ENCODE measurements at places on chromosomes 13 and 19. TPM values are rescaled to one million over a fixed set of nuclear protein-coding genes. Genes with fewer than 3 reads are reported as not detected.

GRCh38 chr19:48332662-48333466 lies 7.5 kb downstream of the EMP3 start:
- DNase-seq: peak; percentile 87

DNA sequence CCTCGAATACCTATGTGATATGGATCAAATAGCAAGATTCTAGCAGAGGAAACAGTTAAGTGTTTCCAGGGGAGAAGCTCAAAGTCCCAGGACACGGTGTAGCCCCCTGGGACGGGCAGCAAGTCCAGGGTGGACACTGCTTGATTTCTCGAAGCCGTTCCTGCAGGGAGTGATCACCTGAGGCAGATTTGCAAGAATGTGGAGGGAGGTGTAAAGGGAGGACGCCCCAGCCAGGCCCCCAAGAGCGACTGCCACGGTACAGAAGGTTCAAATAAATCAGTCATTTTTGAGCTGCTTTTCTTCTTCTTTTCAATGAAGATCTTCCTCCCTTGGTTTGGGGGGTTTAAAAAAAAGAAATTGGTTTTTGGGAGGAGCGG lies 41.4 kb downstream of the KLF2 start:
- no peak for DNase-seq

DNA sequence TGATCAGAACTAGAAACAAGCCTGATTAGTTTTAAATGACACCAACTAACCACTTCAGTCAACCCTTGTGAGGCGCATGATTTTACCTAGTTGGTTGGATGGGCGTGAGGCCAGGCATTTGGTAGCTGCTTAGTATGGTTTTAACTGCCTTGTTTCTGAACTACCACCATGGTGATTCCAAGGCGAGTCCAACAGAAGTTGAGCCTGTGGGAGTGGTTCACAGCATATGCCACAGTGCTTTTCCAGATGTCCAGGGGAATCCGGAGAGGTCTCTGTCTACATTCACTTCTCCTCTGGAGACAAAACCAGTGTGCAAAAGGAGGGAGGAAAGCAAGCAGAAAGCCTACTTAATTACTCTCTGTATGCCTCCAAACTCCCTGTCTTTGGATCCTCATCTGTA lies 524.1 kb downstream of the GPC6 start:
- no peak for DNase-seq

DNA sequence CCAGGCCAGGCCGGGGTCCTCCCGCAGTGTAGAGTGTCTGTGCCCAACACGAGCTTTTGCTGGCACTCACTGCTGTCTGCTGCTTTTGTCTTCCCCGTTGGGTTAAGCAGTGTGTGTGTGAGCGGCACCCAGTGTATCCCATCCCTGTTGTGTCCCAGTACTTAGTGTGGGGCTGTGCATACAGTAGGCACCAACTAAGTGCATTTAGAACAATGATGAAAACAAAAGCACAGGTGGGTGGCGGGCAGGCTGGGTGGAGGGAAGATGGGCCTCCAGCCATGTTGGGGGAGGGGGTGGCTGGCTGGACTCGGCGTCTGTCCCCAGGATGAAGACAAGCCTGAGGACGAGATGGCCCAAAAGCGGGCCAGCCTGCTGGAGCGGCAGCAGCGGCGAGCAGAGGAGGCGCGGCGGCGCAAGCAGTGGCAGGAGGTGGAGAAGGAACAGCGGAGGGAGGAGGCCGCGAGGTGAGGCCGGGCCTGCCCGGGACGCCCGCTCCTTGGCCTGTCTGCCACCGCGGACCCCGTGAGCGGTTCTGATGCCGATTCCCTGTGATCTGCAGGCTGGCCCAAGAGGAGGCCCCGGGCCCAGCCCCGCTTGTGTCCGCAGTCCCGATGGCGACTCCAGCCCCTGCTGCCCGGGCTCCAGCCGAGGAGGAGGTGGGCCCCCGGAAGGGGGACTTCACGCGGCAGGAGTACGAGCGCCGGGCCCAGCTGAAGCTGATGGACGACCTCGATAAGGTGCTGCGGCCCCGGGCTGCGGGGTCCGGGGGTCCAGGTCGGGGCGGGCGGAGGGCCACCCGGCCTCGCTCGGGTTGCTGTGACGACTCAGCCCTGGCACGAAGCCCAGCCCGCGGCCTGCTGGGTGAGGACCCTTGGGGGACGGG lies 14.2 kb downstream of the XAB2 start:
- DNase-seq: no peak

- no peak for DNase-seq
These were observed 7.5 kb upstream of the B3GLCT start for GRCh38 chr13:31192306-31192705.

GRCh38 chr13:46062185-46062584 lies 9.6 kb upstream of the ZC3H13 start:
- DNase-seq: no peak

- no peak for DNase-seq
These were observed 74.7 kb downstream of the ZNF429 start for GRCh38 chr19:21580101-21580500.

DNA sequence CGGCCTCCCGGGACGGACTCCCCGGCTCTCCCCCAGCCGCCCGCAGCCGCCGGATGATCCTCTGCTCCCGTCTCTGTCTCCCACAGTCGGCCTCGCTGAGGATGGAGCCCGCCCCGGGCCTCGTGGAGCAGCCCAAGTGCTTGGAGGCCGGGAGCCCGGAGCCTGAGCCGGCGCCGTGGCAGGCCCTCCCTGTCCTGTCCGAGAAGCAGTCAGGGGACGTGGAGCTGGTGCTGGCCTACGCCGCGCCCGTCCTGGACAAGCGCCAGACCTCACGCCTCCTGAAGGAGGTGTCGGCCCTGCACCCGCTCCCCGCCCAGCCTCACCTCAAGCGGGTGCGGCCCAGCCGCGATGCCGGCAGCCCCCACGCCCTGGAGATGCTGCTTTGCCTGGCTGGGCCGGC lies 6.8 kb downstream of the ADAT3 start:
- DNase-seq: no peak

DNA sequence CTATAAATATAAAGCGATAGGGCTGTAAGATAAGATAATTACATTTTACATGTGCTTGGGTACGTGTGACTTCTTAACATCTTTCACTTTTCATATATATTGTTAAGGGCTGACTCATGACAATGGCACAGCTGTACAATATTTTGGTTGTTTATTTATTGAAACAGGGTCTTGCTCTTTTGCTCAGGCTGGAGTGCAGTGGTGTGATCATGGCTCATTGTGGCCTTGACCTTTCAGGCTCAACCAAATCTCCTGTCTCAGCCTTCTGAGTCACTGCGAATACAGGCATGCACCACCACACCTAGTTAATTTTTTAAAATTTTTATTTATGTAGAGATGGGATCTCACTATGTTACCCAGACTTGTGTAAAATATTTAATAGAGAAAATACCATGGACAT lies 2532.4 kb upstream of the PCDH20 start:
- no peak for DNase-seq

- DNase-seq: peak; percentile 50
These were observed 2.1 kb downstream of the UNC13A start for GRCh38 chr19:17686023-17686521.

DNA sequence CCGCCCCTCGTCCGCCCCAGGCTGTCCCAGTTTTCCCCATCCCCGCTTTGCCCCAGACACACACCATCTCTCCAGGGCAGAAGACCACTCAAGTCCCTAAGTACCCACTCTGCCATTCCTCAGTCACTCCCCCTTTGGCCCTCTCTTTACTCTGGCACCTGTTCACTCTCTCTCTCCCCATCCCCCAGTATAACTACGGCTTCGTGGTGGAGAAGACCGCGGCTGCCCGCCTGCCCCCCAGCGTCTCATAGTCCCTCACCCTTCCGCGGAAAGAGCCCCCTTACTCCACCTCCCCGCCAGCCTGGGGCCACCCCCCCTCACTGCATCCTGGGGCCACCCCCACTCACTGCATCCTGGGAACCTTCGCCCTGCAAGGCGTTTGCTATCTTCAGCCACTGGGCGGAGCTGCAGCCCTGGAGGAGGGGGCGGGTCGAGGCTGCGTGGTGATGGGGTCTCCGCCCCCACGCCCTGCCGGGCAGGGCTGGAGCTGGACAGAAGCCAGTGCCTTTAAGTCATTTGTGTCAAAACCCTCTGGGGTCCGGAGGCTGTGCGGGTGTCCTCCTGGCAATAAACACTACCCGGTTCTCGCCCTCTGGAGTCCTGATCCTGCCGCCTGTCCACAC lies 5.0 kb downstream of the MVB12A start:
- DNase-seq: no peak

DNA sequence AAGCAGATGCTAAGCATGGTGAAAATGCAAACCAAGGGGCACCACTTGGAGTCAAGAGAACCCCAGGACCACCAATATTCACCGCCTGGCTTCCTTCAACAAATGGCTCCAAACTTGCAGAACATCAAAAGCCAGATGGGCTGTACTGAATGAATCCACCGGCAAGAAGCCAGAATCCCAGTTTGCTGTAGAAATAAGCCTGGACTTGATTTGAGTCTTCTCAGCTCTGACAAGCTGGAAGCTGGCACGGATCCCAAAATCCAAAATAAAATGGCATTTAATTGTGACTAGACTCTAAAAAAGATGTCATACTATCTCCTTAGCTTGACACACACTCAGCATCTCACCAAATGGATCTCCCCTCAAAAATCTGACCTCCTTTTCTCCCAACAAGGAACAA lies 11.9 kb downstream of the EFNB2 start:
- no peak for DNase-seq

GRCh38 chr19:50458396-50459066 lies 17.8 kb upstream of the EMC10 start:
- no peak for DNase-seq

The GJA3 gene
- total RNA-seq: not detected

The ZFR2 gene
- not detected for total RNA-seq

The GJB6 gene
- not detected for total RNA-seq

The ZNF66 gene
- 0.84 TPM for total RNA-seq

The SYCN gene
- total RNA-seq: not detected

The ZNF91 gene
- 0.58 TPM for total RNA-seq

The BCAM gene
- 116 TPM for total RNA-seq

The PSG7 gene
- not detected for total RNA-seq

All from SJSA1 (cell line).